NCI-H510A (cell line): ENCODE measurements at places on chromosomes 7 and 10.
A peak's percentile ranks its signal among the peaks of the same experiment; 100 is the strongest.

DNA sequence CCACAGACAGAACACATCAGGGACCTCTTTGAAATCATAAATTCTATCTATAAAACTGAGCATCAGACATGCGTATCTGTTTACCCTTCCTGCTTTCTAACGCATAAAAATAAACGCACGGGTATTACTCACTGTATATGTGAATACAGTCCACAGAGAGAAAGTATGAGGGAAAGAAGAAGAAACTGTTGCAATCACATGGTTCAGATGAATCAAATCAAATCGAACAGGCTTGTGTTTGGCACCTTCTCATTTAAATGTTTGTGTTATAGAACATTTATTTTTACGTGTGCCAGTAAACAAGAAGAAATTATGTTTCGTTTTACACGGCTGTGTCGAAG, 322.0 kb downstream of the FRMD4A start:
- no peak for DNase-seq

- no peak for DNase-seq
Observed at GRCh38 chr10:79397575-79398303, 47.7 kb downstream of the ZCCHC24 start.

DNA sequence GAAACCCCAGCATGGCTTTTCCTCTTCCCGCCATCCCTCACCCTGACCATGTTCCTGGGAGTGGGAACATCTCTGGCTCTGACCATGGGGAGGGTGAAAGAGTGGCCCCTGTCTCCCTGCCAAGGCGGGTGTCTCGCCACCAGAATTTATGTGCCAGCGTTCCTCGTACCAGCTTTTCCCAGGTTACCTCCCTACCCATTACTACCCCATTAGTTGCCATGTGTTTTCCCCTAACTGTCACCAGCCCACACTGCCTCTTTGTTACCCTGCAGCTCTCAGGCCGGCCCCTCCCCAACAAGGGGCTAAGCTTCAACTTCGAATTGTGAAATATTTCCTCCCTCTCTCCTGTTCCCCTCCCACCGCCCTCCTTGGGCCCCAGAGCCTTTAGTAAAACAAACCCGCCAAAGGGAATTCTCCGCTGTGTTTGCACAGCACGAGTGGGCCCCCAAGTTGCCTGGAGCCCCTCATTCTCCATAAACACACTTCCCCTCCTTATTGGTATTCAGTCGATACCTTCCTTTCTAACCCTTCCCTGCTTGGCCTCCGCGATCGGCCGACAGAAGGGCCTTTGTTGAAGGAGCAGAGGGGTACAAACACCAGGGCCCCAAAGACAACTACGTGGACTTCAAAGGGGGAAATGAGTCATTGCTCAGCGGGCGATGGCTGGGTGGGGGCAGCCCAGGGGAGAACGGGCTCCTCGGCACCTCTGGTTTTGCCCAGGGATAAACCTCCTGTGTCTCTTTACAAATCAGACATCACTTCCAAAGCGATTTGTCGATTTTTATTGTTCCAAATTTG, 45.5 kb downstream of the SLIT1 start:
- no peak for DNase-seq

- no peak for DNase-seq
Observed at GRCh38 chr7:42217053-42217452, 20.0 kb downstream of the GLI3 start.

- DNase-seq = no peak
Observed at GRCh38 chr7:112484671-112485167, 3.9 kb downstream of the LSMEM1 start.

- no peak for DNase-seq
Observed at GRCh38 chr10:119477444-119477843, 65.1 kb downstream of the RGS10 start.

- DNase-seq = peak; percentile 49
Observed at GRCh38 chr10:69515699-69516259, 57.4 kb downstream of the NEUROG3 start.

- DNase-seq = peak; percentile 22
Observed at GRCh38 chr7:47669178-47669891, 87.4 kb upstream of the TNS3 start.

DNA sequence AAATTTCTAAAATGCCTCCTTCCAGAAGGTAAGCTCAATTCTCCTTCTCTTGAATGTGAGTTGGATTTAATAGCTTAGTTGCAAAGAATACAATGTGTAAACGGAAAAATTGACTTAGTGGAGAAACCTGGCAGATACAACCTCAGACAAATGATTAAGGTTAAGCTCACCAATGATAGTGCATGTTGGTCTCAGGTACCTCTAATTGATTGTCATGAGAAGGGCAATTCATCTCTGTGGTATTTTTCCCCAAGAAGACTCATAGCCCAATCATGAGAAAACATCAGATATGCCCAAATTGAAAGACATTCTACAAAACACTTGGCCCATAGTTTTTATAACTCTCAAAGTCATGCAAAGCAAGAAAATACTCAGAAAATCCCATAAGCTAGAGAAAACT, 36.2 kb upstream of the TMEM106B start:
- DNase-seq = no peak
